ENCODE measurements at places on chromosomes 13 and 19. TPM values are rescaled to one million over a fixed set of nuclear protein-coding genes. Genes with fewer than 3 reads are reported as not detected.

GRCh38 chr13:98878486-98879126 lies 99.3 kb downstream of the DOCK9 start:
- DNase-seq: no peak

- no peak for DNase-seq
Observed at GRCh38 chr13:60689076-60689475, 292.1 kb downstream of the TDRD3 start.

DNA sequence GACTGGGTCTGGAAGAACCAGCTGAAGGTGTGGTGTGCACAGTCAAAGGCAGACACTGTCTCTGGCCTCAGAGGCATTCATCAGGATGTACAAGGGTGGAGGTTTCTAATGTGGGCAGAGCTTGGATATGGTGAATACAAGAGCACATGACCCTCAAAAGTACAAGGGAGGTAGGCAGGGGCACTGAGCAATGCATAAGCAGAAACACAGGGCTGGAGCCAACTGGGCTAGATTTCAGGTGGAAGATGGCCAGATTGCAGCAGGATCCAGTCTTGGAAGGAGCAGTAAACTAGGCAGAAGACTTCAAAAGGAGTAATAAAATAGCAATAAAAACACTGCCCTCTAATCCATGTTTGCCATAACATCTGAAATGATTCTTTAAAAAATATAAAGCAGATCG lies 417.1 kb downstream of the OLFM4 start:
- no peak for DNase-seq

Gene FPR1
- total RNA-seq: 10.9 TPM

Gene CYP4F22
- total RNA-seq: not detected

Gene APOE
- total RNA-seq: 25.3 TPM
